ENCODE measurements at places on chromosomes 1 and 21.

DNA sequence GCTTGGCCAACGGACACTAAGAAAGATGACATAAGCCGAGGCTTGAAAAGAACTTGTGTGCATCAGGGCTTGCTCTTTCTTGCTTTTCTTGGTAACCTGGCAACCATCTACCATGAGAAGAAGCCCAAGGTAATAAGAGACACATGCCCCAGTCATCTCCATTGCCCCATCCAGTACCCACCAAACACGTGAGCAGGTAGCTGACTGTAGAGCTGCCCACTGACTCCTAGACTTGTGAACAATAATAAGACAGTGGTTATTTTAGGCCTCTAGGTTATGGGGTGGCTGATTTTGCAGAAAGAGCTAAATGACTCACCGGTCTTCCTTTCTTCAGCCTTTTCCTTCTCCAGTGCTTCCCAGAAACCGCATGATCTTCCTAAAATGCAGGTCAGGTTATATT, 105.0 kb upstream of the JUN start:
- no peak for DNase-seq

DNA sequence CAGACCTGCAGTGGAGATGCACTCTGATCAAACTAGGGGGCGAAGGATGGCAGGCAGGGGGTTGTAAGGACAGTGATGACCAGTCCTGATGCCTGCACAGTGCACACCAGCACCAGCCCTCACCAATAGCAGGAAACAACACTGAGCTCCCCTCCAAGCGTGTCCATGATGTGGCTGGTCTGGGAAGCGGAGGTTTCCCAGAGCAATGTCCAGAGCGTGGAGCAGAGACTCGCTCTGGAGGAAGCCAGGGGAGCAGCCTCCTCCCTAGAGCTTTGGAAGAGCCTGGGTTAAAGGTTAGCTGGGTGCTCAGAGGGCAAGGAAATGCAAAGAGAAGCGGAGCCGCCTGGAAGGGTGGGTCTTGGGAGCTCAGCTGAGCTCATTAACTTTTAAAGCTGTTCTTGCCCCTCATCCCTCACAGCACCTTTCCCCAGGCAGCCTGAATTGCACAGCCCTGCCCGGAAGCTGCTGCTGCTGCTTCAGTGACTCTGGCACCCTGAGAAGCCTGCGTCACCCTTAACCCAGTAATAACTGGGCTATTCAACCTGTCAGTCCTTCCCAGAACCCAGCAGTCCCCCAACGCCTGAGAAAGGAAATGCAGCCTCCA, 162.2 kb upstream of the RAB4A start:
- no peak for DNase-seq

- DNase-seq, result no peak
These were observed 22.3 kb downstream of the MEF2D start for GRCh38 chr1:156478250-156478627.

- DNase-seq, result no peak
These were observed 53.5 kb upstream of the DUSP10 start for GRCh38 chr1:221795380-221795779.

DNA sequence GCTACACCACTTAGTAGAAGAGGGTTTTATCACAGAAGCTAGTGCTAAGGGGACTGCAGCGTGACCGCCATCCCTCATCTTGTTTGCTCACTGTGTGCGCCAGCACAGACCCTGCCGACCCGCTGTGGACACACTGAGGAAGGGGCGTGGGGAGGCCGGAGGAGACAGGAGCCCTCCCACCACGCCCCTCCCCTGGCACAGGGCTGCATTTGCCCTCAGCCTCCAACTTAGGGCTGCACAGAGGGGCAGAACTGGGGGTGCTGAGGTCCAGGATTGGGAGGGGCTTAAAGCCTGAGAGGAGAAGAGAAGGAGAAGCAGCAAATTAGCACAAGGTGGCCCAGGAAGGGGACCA, 37.2 kb downstream of the RRP1 start:
- no peak for DNase-seq

- no peak for DNase-seq
These were observed 54.9 kb upstream of the RUNX3 start for GRCh38 chr1:24984800-24985522.

DNA sequence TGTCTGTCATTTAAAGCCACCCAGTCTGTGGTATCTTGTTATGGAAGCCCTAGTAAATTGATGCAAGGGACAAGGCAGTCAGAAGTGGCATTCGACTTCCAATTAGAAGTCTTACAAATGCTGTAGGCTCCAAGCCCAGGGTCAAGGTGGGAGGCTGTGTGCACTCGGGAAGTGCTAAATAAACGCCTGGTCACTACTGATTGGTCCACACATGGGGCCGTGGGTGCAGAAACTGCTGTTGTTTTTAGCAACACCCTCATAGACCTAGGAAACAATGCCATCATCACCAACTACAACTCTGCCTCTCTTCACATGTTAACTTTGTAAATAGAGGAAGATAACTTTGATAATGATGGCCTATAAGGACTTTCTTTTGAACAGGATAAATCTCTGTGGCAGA, 20.2 kb upstream of the ZBTB21 start:
- no peak for DNase-seq

DNA sequence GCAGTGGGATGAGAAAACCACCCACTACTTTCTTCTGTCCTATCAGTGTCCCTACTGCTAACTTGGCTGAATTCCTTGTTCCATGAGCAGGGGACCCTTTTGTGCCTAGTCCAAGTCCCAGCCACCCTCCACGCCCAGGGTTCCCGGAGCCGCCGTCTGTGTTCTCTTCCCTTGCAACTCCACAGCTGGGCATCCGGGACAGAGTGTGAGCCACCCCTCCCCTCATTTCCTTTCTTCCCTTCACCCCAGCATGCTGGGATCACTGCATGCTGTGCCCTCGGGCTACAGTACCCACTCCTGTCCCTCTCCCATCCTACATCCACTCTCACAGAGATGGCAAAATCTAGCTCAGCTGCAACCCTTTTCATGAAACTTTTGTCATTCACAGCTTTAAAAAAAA, 44.5 kb downstream of the PGBD5 start:
- no peak for DNase-seq

DNA sequence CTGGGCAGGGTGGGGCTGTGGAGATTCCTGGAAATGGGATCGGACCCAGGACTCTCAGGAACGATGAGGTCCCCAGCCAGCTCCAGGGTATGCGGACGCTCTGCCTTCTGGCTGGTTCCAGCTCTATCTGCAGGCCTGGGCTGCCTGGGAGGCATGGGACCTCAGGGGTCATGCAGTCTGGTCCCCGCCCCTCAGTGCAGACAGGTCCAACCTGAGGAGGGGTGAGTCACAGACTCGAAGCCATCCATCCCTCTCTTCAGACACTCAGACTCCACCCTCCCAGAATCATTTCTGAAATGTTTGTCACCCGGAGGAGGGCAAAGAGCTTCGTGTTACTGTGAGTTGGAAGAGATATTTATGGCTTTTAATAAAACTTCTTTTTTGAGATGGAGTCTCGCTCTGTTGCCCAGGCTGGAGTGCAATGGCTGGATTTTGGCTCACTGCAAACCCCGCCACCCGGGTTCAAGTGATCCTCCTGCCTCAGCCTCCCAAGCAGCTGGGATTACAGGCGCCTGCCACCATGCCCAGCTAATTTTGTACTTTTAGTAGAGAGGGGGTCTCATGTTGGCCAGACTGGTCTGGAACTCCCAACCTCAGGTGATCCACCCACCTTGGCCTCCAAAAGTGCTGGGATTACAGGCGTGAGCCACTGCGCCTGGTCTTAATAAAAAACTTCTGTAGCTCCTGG, 5.9 kb upstream of the MYOM3 start:
- DNase-seq, result no peak

GRCh38 chr1:65650682-65651081, 142.0 kb upstream of the PDE4B start:
- no peak for DNase-seq

- no peak for DNase-seq
These were observed 72.4 kb upstream of the POU3F1 start for GRCh38 chr1:38118976-38119375.

GRCh38 chr21:29704719-29705118, 235.1 kb downstream of the GRIK1 start:
- DNase-seq, result peak; percentile 18

GRCh38 chr1:203281851-203282661, 23.3 kb upstream of the BTG2 start:
- no peak for DNase-seq

DNA sequence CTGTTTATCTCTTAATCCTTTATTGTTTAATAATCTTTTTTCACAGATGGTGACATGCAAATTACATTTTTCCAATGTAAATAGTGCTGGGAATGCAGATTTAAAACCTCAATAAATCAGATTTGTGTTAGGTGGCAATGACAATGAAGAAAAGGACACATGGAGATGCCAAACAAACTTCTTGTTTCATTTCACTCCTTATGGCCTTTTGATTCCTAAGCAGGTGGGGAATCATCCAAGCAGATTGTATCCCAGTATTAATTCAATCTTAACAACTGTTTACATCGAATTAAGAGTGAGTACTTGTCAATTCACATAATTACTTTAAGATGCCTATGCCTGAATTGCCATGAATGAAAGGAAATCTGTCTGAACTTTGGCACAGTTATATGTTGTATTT, 98.9 kb upstream of the RGS18 start:
- no peak for DNase-seq

DNA sequence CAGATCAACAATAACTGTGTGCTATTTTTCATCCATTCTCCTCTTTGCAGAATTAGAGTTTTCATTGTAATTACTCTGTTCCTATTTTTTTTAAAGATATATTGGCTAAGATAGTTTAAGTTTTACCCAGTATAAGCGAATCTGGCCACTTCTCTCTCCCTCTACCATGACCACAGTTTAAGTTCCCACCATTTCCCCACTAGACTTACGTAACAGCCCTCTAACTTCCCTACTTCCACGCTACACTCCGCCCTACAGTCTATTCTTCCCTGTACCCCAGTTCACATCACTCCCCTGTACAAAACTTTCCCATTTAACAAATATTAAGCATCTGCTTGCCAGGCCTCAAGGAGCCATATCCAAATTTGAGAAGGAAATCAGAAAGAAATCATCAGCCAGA, 16.5 kb downstream of the CTSK start:
- no peak for DNase-seq

DNA sequence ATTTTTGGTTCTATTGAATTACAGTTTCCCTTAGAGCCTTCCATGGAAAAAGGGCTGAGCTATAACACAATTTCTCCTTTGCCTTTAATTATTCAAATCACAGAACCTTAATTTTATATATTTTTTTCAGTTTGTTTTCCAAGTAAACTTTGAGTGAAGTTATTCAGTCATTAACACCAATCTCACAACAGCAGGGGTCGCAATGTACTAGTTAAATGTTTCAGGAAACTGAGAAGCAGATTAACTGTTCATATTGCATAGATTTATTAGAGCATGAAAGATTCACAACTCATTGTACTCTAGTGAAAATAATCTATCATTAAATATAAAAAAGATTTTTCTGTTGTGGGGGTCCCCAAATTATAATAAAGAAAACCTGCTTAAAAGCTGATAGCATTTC, 64.1 kb downstream of the KIFAP3 start:
- DNase-seq, result peak; percentile 51

GRCh38 chr1:65940126-65940525, 147.4 kb downstream of the PDE4B start:
- no peak for DNase-seq

DNA sequence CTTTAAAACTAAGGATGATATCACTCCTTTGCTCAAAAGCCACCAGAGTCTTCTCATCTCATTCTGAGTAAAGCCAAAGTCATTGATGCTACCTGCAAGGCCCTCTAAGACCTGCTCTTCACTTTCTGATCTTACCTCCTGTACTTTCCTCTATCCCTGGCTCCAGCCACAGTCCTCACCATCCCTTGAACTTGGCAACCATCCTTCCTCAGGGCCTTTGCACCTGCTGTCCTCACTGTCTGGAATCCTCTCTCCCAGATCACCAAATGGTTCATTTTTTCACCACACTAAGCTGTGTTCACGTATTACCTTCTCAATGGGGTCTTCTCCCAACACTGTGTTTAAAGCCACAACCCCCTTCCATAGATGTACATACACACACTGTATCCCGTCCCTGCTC, 4.3 kb upstream of the PHLDA3 start:
- no peak for DNase-seq

GRCh38 chr1:212677136-212677535, 22.5 kb downstream of the BATF3 start:
- DNase-seq, result no peak

DNA sequence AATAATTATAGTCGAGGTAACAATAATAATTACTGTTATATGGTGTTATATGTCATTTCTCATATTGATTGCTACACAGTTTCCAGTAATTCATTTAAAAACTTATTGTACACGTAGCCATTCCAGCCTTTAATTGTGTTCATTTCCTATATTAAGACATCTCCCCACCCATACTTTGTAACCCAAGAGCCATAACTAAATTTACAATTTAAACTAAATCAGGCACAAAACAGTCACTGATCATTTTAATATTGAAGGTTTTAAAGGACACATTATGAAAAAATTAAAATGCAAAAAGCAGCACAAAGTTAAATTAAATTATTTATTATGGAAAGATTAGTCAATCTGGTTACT, 487.0 kb downstream of the DPYD start:
- no peak for DNase-seq

DNA sequence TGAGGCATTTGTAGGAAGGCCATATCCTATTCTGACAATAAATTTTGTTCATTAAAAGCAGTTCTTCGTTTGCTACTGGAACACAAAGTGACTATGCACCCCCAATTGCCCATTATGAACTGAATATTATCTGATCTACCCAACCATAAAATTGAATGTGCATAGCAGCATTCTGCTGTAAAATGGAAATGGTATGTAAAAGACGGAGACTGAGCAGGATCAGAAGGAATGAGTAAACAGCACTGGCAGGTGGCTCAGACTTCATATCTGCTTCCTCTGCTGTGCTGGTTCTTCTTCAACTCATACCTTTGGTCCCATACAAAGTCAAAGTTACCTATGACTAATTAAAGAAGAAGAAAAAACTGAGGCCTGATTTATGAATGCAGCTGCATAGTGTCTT, 339.5 kb downstream of the PLA2G4A start:
- no peak for DNase-seq

DNA sequence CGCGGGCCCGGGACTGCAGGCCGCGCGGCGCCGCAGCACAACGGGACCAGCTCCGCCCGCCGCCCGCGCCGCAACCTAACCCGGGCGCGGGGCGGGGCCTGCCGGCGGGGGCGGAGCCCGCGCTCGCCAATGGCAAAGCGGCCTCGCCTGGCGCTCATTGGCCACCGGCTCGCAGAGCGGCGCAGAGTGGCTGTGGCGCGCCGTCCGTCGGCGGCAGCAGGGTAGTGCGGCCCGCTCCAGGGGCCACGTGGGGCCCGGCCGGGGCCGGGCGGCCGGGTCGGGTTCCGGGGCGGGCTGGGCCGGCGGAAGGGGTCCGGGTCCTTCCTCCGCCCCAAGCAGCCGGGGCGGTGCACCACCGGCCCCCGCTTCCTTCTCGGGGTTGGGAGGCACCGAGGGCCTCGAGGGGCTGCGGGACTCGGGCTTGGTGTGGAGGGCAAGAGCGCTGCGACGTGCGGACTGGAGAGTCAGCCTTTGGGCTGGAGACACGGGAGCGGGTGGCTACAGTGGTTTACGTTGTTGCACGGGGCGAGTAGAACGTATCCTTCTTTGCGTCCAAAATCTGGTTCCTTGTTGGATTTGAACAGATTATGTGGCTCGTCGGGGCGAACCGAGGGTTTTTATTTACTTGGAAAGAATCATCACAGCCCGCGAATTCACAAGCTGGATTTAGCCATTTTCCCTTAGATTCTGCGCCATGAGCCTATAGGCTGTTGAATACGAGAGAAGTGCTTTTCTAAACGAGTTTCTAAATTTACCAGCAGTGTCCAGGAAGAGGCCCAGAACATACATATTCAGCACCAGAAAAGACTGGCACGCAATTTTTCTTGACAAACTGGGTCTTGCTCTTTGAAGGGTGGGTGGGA, at the start of gene SRM:
SRM (minus strand) TSS at position 51 of the 863 bp plus-strand sequence. CDS start 75 bp downstream, outside the sequence.
- peak; percentile 75 for DNase-seq

All from fibroblast of skin of left quadriceps (primary cell).